ENCODE measurements at places on chromosomes 11 and 22. TPM values are rescaled to one million over a fixed set of nuclear protein-coding genes. Genes with fewer than 3 reads are reported as not detected.

- DNase-seq, result peak; percentile 41
These were observed 5.2 kb downstream of the PCSK7 start for GRCh38 chr11:117226388-117227385.

Gene KRTAP5-3
- not detected for total RNA-seq

DNA sequence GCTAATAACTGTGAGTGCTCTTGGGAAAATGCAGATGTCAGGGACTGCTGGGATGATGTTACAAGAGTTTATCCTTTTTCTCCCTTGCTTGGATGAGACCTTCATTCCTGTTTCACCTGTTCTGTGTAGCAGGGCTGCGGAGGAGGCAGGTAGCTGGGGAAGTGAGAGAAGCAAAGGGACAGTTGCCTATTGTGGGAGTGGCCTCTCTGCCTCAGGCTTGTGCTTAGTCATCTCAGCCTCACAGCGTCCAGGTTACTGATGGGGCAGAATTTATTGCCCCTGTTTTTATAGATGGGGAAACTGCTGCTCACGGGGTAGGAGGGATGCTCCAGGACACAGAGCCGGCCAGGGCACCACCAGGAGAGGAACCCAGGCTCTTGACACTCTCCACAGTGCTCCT is 1.7 kb downstream of the STX3 start:
- no peak for DNase-seq

Gene ADORA2A
- total RNA-seq, result 4.1 TPM

DNA sequence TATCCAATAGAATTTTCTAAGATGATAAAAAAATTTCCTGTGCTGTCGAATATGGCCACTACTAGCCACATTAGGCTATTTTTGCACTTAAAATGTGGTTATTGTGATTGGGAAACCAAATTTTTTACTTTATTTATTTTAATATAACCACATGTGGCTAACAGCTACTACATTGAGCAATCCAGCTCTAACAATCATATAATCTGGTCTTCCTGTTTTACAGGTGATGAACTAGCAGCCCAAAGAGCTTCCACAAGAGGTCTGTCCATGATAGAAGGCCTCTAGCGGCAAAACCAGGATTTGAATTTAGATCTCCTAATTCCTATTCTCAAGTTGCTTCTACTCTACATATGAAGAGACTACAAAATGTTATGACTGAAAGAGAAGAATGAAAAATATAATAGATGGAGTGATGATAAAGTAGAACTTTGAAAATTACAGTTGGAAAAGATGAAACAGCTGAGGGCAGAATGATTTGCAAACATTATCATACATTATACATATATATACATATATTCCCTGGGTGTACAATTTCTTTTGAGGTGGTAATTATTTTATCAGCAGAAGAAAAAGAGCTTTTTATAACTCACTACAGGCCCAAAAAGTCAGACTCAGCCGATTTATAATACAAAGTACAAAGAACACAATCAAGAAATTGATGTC is 363.5 kb upstream of the PITPNB start:
- DNase-seq, result no peak

Gene PRRG4
- 12.2 TPM for total RNA-seq

GRCh38 chr22:39410264-39410663 is 10.7 kb downstream of the TAB1 start:
- no peak for DNase-seq

Gene ENTHD1
- not detected for total RNA-seq

DNA sequence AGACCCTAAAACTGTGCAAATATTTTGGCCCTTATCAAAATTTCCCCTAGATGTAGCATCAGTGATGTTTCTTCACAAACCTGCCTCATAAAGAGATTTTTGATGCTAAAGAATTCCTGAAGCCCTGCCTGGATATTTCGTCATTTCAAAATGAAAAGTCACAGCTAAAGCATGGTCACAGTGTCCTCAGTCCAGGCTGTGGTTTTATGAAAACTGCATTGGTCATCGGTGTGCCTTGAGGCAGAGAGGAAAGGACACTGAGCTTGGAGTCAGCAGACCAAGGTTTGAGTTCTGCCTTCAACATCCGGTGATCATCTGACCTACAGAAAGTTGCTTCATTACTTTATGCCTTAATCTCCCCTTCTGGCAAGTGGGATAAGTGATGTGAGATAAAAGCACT is 34.8 kb upstream of the ALKBH3 start:
- no peak for DNase-seq

Gene UEVLD
- total RNA-seq, result 8.2 TPM

- no peak for DNase-seq
These were observed 95.4 kb upstream of the LARGE1 start for GRCh38 chr22:34015642-34016041.

- DNase-seq, result no peak
These were observed 24.5 kb downstream of the RPUSD4 start for GRCh38 chr11:126186708-126187529.

- DNase-seq, result no peak
These were observed at the start of gene ADAMTS8 for GRCh38 chr11:130428316-130429119. ADAMTS8 (minus strand) TSS chr11:130428609; CDS start chr11:130428286, 323 bp downstream.

GRCh38 chr11:35281169-35281688 is 138.1 kb downstream of the SLC1A2 start:
- no peak for DNase-seq

- DNase-seq, result peak; percentile 34
These were observed 24.9 kb upstream of the CBX7 start for GRCh38 chr22:39177456-39177775.

DNA sequence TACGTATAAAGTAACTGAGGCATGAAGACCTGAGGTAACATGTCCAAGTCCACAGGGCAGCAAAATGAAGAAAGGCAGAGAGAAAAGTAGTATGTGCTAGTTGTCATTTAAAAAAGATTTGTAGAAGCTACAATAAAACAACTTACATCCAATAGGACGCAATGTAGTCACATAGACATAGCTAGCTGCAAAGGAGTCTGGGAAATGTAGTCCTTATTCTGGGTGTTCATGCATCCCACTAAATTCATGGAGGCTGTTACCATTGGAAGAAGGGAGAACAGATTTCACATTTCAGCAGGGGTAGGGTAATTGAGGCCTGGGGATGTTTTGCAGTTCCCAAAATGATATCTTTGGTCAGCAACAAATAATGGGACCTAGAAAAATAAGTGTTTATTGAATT is 571.4 kb downstream of the MIAT start:
- DNase-seq, result no peak

Gene KCNJ11
- 4.0 TPM for total RNA-seq

Gene NPAS4
- total RNA-seq, result not detected

Gene C22orf31
- not detected for total RNA-seq

DNA sequence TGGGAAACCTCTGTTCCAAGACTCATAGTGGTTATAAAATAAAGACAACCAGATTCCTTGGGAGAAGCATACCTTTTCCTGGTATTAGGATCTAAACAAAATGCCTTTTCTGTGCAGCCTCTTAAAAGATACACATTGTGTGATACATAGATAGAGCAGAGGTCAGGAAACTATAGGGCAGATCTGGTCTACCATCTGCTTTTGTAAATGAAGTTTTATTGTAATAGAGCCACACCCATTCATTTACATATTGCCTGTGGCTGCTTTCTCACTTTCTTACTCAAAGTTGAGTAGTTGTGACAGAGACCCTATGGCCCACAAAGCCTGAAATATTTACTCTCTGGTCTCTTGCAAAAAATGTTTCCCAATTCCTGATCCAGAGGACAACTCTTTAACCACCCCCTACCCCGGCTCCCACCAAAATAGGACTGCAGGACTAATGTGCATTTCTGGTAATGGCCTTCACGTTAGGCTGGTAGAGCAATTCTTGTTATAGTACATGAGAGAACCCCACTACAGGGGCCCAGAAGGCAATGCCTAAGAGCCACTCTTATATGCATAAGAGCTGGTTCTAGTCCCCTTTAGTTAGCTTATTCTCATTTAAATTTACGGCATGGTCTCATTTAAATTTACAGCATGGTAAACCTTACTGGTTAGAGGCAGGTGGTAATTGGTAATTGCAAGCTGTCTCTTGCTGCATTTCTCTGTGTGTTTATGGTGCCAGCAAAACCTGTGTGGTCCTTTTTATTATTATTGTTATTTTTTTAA is 76.8 kb upstream of the YWHAH start:
- no peak for DNase-seq

GRCh38 chr11:849104-849824 is 6.6 kb downstream of the TSPAN4 start:
- no peak for DNase-seq

Gene FKBP2
- 82.6 TPM for total RNA-seq

Gene MUC5B
- total RNA-seq, result 4.1 TPM

DNA sequence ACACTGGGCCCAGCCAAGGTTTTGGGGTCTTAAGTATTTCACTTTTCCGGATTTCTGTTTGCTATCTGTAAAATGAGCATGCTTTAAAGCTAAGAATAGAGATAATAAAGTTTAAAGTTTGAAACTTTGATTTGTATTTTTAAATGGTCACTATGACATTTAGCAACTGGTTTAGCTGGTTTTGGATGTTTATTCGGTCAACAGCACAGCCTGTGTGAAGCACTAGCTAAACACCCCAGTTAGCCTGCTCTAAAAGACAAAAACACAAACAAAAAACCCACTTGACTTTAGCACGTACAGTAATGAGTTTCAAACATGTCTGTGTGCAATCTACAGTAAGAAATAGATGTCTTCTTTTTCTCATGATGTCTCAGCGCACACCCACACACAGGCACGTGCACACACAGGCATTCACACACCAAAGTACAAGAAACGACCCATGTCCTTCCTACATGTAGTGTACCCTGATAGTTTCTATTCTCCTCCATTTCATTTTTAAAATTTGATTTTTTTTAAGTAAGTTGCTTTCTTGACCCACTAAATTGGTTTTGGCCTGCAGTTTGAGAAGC is 29.4 kb downstream of the SLC1A2 start:
- DNase-seq, result no peak

Gene AQP11
- 13.1 TPM for total RNA-seq

Gene FZD4
- 15.8 TPM for total RNA-seq

- DNase-seq, result no peak
These were observed 42.0 kb downstream of the TCF20 start for GRCh38 chr22:42228483-42228882.

DNA sequence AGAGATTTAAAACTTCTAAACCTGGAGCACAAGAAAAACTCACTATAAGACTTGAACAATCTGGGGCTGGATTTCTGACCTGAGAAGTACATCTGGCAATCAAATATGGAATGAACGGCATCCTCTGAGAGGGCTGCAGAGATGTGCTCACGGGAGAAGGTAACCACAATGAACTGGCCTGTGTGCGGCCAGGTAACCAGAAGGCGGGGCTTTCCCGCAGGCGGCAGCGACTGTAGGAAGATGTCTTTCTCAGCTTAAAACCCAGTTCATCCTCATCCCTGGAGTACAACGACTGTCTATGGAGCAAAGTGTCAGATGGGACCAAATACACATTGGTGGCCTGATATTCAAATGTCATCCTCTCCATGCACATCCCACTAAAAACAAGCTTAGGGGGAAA is 24.5 kb downstream of the MICAL3 start:
- no peak for DNase-seq

- no peak for DNase-seq
These were observed 156.5 kb downstream of the FCHSD2 start for GRCh38 chr11:72985645-72986044.

GRCh38 chr22:44213489-44214043 is 32.8 kb downstream of the PARVG start:
- no peak for DNase-seq

DNA sequence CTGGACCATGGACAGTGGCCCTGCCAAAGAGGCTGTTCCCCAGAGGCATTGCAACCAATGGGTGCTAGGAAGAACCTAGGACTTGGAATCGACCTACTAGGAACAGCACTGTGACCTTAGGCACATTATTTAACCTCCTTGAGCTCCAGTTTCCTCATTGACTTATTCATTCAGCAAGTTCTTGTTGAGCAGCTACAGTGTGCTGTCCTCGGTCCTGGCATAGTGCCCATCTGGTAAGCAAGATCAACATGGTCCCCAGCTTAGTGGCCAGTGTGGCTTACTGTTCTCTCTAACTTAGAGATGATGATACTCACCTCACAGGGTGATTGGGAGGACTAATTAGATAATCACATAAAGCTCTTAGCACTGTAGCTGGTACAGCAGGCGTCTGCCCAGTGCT is 8.2 kb downstream of the ABCG4 start:
- DNase-seq, result no peak

Gene MS4A6A
- 37.7 TPM for total RNA-seq

GRCh38 chr22:23231471-23232093 is 51.3 kb downstream of the BCR start:
- no peak for DNase-seq

Gene APOBEC3A
- total RNA-seq, result 0.98 TPM

Gene ALDH3B1
- 3.2 TPM for total RNA-seq

GRCh38 chr11:44899959-44900358 is 50.7 kb downstream of the TP53I11 start:
- no peak for DNase-seq

Gene SCGB1A1
- total RNA-seq, result 2.0 TPM

Gene ROBO4
- 6.3 TPM for total RNA-seq

- DNase-seq, result no peak
These were observed 494.8 kb downstream of the MN1 start for GRCh38 chr22:27306771-27307170.

Gene LMNTD2
- 13.4 TPM for total RNA-seq

DNA sequence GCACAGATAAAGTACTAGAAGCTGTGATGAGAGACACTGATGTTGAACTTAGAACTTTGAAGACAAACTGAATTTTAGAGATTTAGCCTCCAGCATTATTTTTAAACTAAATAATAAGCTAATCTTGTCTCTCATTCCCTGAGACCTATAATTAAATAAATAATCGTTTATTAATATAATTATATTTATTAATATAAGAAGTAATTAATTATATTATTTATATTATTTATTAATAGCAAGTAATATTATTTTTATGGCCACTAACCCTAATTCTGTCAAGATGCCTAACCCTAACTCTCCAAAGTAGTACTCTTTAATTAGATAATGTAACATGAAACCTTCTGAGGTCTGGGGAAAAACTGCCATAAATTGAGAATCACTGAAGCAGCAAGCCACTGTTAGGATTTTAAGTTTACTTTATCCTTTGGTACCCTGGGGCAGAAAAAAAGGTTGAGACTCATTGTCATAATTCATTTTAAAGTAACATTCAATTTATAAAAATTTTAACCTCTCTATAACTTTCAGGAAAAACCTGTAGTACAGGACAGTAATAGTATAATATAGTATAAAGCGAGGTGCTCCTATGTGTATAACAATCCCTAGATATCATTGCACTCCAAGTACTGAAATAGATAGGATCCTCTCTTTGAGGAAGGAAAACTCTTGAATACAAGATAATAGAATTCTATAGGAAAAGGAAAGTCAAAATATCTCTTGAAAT is 85.4 kb downstream of the TTC28 start:
- DNase-seq, result no peak

GRCh38 chr11:133041928-133042882 is 490.1 kb downstream of the OPCML start:
- DNase-seq, result no peak

Gene C11orf91
- total RNA-seq, result not detected

- DNase-seq, result no peak
These were observed 87.8 kb downstream of the ARHGAP42 start for GRCh38 chr11:100774859-100775258.
